ENCODE measurements at places on chromosomes 2 and 18. TPM values are rescaled to one million over a fixed set of nuclear protein-coding genes. Genes with fewer than 3 reads are reported as not detected.

GRCh38 chr2:203732953-203733510, 26.6 kb downstream of the CD28 start:
- H3K36me3 ChIP-seq = peaks cover 87% of the 10 kb centered on the region
- peak overlapping the region; percentile 36 for H3K4me3 ChIP-seq
- H3K27me3 ChIP-seq = no peaks in the 10 kb centered on the region
- DNase-seq = no peak

- peaks cover 37% of the 10 kb centered on the region for H3K4me1 ChIP-seq
- H3K27me3 ChIP-seq = no peaks in the 10 kb centered on the region
Measured at GRCh38 chr18:21049306-21049705, 62.3 kb downstream of the ROCK1 start.

DNA sequence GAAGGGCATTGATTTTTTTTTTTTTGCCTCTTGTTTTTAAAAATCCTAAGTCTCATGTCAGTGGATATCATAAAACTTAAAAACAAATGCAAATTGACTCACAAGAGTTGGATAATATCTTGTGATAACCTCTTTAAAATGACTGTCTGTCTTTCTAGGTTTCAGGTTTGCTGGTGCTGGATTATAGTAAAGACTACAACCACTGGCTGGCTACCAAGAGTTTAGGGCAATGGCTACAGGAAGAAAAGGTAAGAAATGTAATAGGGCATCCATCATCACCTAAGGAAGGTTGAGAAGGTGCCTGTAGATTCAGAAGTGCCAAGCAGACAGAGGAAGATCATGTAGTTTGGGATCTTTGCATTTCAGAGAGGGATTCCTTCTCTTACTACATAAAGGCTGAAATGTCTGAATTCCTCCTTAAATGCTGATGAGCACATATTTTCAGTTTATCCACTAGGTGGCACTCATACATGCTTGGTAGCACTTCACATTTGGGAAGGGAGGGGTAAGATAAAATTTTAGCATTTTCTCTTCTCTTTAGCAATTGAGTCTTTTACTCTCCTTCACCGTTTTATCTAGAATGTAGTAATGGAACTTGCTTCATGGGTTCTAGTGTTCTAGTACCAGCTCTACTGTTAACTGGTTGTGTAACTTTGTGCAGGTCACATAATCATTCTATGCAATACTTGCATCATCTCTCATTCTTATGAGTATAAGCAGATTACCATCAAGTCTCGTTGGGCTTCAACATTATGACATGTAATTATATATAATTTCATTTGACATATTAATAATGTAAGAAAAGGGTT, 21.1 kb downstream of the CPS1 start:
- no peaks in the 10 kb centered on the region for H3K36me3 ChIP-seq
- no peak overlapping the region for H3K27ac ChIP-seq
- no peaks in the 10 kb centered on the region for H3K27me3 ChIP-seq

GRCh38 chr18:8835521-8835953, 130.2 kb downstream of the MTCL1 start:
- no peaks in the 10 kb centered on the region for H3K4me1 ChIP-seq
- no peak overlapping the region for H3K27ac ChIP-seq
- peaks cover 4% of the 10 kb centered on the region for H3K36me3 ChIP-seq
- no peaks in the 10 kb centered on the region for H3K27me3 ChIP-seq
- H3K4me3 ChIP-seq = no peak overlapping the region

DNA sequence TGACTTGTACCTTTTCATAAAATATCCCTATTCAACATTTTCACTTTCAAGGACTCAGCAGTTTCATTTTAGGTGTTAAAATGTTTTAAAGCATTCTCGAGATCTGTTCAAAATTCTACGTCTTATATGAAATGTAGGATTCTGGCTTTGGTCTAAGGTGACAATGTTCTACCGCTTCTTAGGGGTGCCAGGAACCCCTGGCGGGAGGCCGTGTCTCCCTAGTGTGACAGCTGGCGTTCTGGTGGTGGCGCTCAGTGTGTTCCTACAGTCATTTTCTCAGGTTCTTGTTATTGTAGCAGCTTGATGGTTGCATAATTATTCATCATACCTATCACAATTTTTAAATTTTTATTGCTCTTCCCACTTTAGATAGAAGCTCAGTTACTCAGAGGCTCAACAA, 204.6 kb downstream of the AGAP1 start:
- no peaks in the 10 kb centered on the region for H3K36me3 ChIP-seq
- no peaks in the 10 kb centered on the region for H3K27me3 ChIP-seq
- H3K4me3 ChIP-seq = no peak overlapping the region
- no peak overlapping the region for H3K27ac ChIP-seq
- DNase-seq = no peak

DNA sequence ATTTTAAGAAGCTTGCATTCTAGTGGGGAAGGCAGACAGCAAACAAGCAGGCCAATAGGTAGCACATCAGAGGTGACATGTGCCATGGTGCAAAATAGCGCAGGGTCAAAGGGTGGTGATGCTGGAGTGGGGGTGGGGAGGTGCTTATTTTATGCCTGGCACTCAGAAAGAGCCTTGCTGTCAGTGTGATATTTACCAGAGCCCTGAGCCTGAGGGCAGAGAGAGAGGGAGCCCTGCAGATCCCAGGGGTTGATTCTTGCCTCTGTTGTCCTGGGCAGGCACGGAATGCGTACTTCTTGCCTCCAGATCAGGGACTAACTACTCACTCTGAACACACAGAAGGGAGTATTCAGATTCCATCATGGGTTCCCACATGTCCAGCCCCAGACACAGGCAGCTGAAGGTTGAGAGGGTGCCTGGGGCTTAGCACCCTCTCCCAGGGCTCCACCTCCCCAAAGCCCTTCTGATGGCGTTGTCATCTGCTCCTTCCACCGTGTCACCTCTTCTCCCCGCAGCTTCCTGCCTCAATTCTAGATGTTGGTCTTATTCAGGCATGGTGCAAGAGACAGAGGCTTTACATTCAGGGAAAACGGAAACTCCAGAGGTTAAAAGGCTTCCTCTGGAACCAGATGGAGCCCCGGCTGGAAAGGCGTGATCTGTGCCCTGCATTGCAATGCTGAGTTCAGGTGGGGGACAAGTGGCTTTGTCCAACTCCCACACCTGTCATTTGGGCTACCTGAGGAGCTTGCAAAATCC, 252.3 kb downstream of the HAUS1 start:
- no peaks in the 10 kb centered on the region for H3K36me3 ChIP-seq
- no peak for DNase-seq
- no peaks in the 10 kb centered on the region for H3K27me3 ChIP-seq

GRCh38 chr2:58769864-58770234, 528.7 kb upstream of the FANCL start:
- no peak overlapping the region for H3K27ac ChIP-seq
- H3K36me3 ChIP-seq = no peaks in the 10 kb centered on the region
- DNase-seq = no peak
- no peak overlapping the region for H3K4me3 ChIP-seq

DNA sequence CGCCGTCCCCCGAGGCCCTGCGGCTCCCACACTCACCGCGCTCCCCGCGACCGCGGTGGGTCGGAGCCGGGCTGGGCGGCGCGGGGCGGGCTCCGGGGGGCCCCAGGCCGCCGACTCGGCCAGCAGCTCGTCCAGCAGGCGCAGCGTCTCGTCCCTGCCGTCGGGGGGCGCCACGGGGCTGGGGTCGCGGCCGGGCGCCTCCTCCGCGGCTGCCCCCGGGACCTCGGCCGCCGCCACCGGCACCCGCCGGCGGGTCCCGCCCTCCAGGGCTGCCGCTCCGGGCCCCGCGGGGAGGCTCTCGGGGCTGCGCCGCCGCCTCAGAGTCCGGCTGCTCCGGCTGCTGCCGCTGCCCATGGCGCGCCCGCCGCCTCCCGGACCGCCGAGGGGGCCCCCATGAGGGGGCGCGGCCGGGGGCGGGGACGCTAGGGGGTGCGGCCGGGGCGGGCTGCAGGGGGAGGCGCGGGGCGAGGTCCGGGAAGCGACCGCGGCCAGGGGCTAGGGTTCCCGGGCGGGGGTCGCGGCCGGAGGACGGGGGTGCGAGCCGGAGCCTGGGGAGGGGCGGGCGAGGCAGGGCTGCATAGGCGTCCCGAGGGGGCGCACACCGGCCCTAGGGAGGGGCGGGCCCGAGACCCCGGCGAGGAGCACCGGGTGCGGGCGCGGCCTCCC, at the start of gene CYS1:
TSS of gene CYS1 (minus strand) at position 542 of the 666 bp plus-strand sequence. CDS start at position 354, 188 bp downstream.
- peaks cover 15% of the 10 kb centered on the region for H3K4me1 ChIP-seq
- no peak within 1 kb of the TSS for H3K27ac ChIP-seq
- peak; percentile 34 for DNase-seq
- no peaks in the 10 kb centered on the region for H3K36me3 ChIP-seq

DNA sequence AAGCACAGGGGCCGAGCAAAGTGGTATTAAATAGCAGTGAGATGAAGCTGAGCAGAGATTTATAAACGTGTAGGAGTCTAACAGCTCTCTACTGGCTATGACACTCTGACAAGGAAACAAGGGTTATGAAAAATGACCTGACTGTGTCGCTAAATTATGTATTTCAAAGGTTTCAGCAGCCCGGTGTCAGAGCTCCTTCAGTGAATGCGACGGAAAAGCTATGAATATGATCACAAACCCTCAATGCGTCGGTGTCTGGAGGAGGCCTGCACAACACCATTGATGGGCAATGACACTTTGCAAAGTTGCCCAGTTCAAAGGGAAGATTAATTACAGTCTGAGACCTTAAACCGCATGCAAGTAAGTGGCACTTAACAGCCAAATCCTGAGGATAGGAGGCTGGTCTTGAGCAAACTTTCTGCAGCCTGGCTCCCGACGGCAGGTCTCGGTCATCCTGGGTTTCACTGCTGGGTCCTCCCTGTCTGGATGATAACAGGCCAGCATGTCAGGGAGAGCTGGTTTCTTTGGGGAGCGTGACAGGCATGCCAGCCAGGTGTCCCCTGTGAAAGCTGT, 615.1 kb upstream of the SALL3 start:
- no peak for DNase-seq
- H3K27ac ChIP-seq = no peak overlapping the region
- H3K4me3 ChIP-seq = no peak overlapping the region
- no peaks in the 10 kb centered on the region for H3K4me1 ChIP-seq
- no peaks in the 10 kb centered on the region for H3K27me3 ChIP-seq
- no peaks in the 10 kb centered on the region for H3K36me3 ChIP-seq

DNA sequence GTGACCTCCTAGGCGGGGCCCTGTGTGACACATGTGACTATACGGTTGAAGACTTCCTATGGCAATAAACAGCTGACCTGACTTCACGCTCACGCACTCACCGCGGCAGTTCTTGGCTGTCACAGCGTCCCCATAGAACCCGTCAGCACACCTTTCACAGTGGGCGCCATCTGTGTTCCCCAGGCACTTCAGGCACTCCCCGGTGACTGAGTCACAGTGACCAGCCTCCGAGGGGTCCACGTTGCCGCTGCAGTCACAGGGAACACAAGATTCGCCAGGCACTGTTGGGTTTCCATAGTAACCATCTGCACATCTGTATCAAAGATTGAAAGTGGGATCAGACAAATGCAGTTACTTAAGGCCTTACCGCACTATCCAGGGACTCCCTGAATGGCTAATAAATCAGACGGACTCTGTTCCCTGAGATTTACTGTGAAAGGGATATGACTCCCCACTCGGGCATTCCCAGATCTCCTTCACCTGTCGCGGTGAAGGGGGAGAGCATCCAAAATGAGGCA, 94.5 kb downstream of the LAMA1 start:
- H3K27ac ChIP-seq = no peak overlapping the region
- DNase-seq = no peak
- no peaks in the 10 kb centered on the region for H3K4me1 ChIP-seq
- no peaks in the 10 kb centered on the region for H3K36me3 ChIP-seq

GRCh38 chr2:16612490-16612889, 53.1 kb downstream of the CYRIA start:
- no peak overlapping the region for H3K4me3 ChIP-seq
- no peak overlapping the region for H3K27ac ChIP-seq
- DNase-seq = no peak
- H3K36me3 ChIP-seq = no peaks in the 10 kb centered on the region
- H3K27me3 ChIP-seq = peaks cover 26% of the 10 kb centered on the region

DNA sequence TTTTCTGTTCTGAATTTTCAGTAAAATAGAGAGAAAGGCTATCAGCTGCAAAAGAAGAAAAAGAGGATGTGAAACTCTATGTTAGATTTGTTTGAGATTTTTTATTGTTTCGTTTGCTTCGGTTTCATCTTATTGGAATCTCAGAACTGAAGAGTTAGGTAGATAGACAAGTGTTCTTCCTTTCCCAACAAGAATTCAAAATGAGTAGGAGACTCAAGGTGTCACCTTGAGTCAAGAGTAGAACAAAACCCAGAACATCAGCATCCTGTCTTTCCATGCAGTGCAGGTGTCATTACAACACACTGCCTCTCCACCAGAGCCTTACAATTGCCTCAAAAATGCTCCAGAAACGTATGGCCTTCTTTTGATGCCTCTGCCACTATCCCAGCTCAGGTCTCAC, 21.1 kb downstream of the NBAS start:
- no peak for DNase-seq
- H3K4me3 ChIP-seq = no peak overlapping the region
- H3K27me3 ChIP-seq = no peaks in the 10 kb centered on the region
- peaks cover 10% of the 10 kb centered on the region for H3K4me1 ChIP-seq
- peak overlapping the region; percentile 26 for H3K27ac ChIP-seq

- peaks cover 11% of the 10 kb centered on the region for H3K4me1 ChIP-seq
- H3K4me3 ChIP-seq = no peak overlapping the region
- no peaks in the 10 kb centered on the region for H3K27me3 ChIP-seq
- H3K27ac ChIP-seq = no peak overlapping the region
Measured at GRCh38 chr2:218721934-218722333, 11.3 kb downstream of the TTLL4 start.

- no peaks in the 10 kb centered on the region for H3K27me3 ChIP-seq
- H3K4me1 ChIP-seq = no peaks in the 10 kb centered on the region
- no peak overlapping the region for H3K4me3 ChIP-seq
- DNase-seq = no peak
- no peak overlapping the region for H3K27ac ChIP-seq
Measured at GRCh38 chr18:45073556-45073955, 392.9 kb downstream of the SETBP1 start.

DNA sequence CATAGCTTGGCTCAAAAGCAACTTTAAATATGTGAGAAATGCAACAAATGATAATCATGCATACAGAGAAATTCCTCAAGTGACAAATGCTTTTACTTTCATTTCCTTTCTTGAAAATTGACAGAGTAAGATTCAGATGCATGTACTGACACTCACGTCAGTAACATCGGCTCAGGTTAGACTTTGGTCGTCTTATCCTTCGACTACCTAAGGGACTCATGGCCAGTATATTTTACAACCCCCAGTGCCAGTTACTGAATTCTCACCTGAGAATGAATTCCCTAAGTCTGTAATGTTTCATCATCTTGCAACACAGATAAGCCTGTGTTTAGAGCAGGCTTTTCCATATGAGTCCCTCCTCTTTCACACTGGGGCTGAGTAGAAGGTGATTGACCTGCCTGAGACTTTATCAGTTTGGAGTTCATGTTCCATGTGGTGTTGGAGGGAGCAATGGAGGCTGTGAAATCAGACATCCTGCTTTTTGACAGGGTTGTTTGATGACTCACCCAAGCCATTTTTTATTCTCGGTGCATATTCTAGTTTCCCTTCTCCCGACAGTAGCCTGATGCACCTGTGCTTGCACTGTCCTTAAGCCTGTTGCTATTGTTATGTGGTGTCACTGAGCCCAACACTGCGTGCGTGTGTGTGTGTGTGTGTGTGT, 30.5 kb upstream of the ATP8B1 start:
- peaks cover 11% of the 10 kb centered on the region for H3K36me3 ChIP-seq
- H3K4me1 ChIP-seq = peaks cover 42% of the 10 kb centered on the region
- peak overlapping the region; percentile 97 for H3K27ac ChIP-seq
- peaks cover 9% of the 10 kb centered on the region for H3K27me3 ChIP-seq
- peak; percentile 66 for DNase-seq

DSC1 gene
- total RNA-seq = 0.93 TPM

DSG1 gene
- total RNA-seq = not detected

SCN1A gene
- not detected for total RNA-seq

TWIST2 gene
- not detected for total RNA-seq

G6PC2 gene
- not detected for total RNA-seq

REL gene
- 61.5 TPM for total RNA-seq

DCC gene
- not detected for total RNA-seq

ALKAL2 gene
- not detected for total RNA-seq

MROH2A gene
- not detected for total RNA-seq

SERPINB11 gene
- not detected for total RNA-seq

CBLN2 gene
- not detected for total RNA-seq

Measured in activated naive CD8-positive, alpha-beta T cell treated with anti-CD3 and anti-CD28 coated beads for 36 hours (primary cell).